ENCODE measurements at places on chromosomes 3 and 15.

- DNase-seq = no peak
These were observed 515.5 kb downstream of the CADM2 start for GRCh38 chr3:85474241-85474640.

GRCh38 chr3:197555281-197556261 is at the start of gene BDH1:
TSS of gene BDH1 (minus strand) at chr3:197555968. CDS start at chr3:197546443, 9,525 bp downstream.
- peak; percentile 17 for DNase-seq

- DNase-seq = no peak
These were observed 34.2 kb upstream of the SIAH2 start for GRCh38 chr3:150797155-150797554.

DNA sequence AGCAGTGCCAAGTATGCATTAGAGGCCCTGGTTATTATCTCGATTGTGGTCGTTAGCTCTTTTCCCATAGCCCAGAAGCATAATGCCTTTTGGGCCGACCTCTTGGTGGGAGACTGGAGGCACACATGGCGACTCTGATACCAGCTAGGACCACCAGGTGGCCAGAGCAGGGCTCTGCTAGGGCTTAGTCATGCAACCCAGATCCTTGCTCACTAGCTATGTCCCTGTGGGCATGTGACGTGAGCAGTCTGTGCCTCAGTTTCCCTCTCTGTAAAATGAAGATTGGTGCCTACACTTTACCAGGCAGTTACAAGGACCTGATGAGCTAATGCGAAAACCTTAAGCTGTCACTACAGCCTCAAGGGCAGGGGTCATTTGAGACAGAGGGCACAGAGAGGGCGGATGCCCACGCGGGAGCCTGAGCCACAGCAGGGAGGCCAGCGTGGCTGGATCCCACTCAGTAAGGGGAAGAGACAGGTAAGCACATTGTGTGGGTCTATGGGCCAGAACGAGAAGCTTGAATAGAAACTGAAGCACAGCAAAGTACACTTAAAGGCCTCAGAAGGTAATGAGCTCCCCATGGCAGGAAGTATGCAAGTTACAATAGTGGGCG is 8.8 kb downstream of the KLF15 start:
- DNase-seq = no peak

GRCh38 chr3:123067689-123068600 is 1.1 kb downstream of the PDIA5 start:
- DNase-seq = no peak

DNA sequence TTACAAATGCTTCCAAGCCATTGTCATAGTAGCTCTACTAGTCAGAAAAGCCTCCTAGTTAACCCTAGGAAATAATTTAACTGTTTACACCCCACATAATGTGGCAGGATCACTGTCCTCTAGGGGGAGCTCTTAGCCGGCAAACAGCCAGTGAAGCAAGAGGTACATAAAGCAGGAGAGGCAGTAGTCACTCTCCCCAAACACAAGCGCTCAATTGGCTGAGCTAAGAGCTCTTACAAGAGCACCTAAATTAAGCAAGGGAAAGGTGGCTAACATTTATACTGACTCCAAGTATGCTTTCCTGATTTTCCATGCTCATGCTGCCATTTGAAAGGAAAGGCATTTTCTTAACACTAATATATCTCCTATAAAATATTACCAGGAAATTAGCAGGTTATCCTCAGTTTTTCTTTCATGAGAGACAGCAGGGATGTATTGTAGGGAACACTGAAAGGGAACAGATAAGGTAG is 37.6 kb downstream of the NCEH1 start:
- peak; percentile 80 for DNase-seq

GRCh38 chr3:25293736-25294135 is 134.3 kb upstream of the RARB start:
- peak; percentile 15 for DNase-seq

DNA sequence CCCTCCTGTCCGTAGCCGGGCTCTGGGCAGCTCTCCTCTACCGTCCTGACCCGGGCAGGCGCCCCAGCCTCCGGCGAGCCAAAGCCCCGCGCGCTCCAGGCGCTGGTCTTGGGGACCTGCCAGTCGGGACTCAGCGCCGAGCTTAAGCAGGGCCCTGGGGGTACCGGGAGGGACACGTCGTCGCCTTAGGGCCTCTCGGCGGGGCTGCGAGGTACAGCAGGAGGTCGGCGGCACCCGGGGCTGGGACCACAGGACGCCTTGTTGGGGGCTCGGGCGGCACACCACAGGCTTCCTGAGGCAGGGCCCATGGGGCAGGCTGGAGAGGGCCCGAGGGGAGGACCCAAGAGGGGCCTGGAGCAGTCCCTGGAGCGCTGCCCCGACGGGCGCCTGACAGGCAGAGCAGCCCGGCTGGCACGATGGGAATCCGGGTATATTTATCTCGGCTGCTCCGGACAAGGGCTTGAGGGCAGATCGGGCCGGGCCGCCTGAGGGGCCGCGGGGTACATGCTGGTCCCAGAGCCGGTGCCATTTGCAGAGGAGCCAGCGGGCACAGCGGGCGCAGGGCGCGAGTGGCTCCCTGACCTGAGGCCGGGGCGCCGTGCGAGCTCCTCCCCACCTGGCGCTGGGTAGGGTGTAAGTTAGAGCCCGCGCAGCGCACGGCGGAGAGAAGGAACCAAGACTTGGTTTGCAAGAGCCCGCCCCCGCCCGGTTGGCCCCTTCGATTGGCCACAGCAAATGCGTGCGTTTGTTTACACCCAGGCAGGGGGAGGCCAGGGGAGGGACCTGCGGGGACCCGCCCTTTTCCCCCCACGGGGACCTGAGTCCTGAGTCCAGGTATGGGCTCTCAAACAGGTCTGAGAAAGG is 574 bp downstream of the SLC38A3 start:
- no peak for DNase-seq

GRCh38 chr3:52703341-52703740 is 2.2 kb downstream of the GLT8D1 start:
- no peak for DNase-seq

DNA sequence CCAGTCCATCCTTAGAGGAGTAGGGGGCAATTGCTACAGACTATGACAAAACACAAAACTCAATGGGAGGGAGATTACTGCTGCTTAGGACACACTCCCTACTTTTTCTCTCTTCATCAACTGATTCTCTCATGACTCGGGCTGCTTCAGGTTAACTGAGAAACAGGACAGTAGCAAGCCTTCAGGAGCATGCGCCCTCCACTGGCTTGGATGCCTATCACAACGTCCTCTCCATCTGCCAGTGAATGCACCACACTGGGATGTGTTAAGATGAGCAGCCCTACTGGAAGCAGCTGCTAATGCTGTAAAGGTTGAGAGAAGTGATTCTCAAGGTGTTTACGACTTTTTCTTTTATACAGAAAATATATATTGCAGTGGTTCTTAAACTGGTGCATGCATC is 542.3 kb downstream of the EDEM1 start:
- DNase-seq = no peak

DNA sequence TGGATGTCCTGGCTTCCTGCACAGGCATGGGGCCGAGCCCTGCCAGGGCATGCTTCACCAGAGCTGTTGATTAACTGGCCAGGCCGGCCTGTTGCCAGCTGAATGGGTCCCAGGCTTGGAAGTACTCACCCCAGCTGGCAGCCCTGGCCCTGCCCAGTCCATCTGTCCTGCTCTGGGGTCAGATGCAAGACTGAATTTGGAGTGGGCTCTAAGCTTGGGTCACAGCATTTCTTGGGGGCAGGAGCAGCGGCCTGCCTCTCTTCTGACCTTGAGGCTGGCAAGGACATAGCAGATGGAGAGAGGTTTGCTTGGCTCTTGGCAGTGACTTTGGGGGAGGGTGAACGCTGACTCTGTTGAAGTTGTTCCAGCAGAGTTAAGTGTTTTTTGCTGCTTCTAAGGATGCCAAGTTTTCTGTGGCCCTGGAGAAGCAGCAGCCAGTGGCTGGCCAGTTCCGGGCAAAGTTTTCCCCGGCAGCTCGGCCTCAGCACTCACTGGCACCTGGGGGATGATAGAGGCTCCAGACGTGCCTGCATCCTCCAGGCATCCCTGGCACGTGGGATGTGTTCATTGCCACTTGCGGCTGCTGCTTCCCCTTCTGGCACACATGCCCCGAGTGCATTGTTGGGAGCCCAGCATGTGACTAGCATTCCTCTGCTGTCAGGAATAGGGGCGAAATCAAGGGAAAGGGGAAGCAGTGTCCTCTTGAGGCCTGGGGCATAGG is 22.9 kb downstream of the PDIA5 start:
- no peak for DNase-seq

DNA sequence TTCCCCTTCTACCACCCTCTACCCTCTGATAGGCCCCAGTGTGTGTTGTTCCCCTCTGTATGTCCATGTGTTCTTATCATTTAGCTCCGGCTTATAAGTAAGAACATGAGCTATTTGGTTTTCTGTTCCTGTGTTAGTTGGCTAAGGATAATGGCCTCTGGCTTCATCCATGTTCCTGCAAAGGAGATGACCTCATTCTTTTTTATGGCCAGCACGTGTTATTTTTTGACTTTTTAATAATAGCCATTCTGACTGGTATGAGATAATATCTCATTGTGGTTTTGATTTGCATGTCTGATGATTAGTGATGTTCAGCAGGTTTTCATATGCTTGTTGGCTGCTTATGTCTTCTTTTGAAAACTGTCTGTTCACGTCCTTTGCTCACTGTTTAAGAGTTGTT is 63.1 kb upstream of the NPHP3 start:
- DNase-seq = peak; percentile 11

GRCh38 chr3:164018500-164018899 is 1059.8 kb downstream of the SI start:
- no peak for DNase-seq

- no peak for DNase-seq
These were observed 9.1 kb upstream of the ADPRH start for GRCh38 chr3:119570229-119570628.

DNA sequence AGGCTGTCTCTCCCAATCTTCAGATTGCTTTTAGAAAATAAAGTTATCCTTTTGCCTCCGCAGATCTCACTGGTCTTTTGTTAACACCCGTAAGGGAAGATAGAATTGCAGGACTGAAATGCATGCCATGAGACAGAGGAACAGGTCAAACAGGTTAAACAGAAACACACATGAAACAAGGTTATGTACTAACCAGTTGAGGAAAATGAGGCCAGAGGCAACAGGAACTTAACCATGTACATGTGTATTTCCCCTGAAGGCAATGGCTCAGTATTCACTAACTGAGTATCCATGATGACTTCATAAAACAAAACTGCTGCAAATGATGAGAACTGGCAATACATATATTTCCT is 169.1 kb upstream of the NSMCE3 start:
- no peak for DNase-seq

DNA sequence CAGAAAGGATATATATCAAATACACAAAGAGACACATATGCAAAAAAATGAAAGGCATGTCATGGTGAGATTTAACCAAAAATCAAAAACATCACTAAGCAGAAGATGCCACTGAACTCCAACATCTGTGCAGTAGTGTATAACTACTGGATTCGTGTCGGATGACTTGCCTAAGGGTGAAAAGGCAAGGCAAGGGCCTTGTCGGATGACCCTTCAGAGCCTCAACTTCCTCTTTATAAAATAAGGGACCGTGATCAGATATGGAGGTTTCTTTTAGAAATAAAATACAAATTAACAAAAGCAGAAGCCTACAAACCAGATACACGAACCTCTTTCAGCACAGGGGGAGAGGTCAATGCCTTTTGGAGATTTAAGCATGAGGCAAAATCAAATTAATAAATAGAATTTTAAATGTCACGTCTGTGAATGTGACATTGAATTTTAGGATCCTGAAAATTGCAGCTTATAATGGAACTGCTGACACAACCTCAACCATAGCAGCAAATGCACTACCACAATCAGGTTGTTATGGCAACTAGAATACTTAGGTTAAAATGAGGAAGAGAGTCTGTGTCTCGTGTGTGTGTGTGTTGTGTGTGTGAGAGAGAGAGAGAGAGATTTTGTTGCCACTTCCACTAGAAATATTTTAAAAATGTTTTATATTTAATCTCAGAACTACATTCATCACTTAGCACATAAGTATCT is 8.3 kb upstream of the CHRM5 start:
- peak; percentile 28 for DNase-seq

DNA sequence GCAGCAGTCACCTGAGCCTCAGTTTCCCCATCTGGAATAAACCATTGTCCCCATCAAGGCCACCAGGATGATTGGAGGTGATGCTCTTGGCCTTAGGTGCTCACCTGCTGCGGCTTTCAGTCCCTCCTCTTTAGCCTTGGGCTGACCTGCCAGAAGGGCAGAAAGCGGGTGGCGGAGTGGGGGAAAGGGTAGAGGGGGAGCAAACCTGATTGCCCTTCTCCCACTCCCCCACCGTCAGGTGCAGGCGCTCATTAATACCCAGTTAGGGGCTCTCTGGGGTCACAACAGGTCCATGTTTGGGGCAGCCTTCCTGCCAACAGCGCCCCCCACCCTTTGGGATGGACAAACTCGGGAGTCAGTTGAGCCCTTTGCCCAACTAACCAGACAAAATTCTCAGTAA is 50.5 kb downstream of the GRIP2 start:
- DNase-seq = no peak

DNA sequence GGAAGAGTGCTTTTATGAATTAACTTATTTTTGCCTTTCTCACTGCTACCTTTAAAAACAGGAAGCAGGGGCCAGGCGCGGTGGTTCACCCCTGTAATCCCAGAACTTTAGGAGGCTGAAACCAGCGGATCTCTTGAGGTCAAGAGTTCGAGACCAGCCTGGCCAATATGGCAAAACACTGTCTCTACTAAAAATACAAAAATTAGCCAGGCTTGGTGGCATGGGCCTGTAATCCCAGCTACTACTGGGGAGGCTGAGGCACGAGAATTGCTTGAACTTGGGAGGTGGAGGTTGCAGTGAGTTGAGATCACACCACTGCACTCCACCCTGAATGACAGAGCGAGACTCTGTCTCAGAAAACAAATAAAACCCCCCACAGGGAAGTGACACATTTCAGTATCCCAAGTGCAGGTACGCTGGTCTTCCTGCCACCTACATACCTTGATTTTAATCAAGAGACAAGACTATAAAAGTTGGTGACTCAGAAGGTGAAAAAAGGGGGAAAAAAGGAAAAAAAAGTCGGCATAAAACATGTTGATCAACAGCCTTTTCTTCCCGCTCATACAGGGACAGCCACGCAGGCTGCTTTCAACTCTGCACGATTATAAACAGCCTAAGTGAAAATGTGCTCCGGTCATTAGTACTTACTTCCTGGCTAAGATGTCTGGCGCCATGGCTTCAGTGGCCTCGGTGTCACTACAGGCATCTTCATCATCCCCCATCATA is 18.8 kb downstream of the PPP1R2 start:
- no peak for DNase-seq

DNA sequence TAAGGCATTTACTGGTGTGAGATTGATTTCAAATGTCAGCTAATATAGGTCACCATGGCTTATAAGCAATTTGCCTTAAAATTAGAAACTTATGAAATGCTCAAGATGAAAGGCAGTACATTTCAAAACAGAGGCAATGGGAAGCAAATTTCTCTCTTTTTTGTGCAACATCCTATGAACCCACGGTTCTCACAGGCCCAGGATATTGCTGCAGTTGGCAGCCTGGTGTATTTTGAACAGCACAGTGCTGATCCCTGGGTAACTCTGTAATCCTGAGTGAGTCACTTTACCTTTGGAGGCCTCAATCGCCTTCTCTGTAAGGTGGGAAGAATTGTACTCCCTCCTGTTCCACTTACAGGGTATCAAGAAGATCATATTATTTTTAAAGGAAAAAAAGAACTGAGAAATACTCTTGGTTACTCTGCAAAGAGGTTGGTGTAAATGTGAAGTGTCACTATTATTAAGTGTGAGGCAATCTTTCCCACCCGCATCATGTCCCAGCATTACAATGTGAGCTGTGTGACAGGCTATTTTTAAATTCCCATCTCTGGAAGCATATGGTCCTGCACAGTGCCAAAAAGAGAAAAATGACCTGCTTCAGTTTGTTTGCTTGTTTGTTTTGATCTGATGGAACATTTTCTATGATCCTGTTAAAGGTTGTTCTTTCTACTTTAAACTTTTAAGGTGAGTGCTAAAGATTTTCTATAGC is 190.1 kb upstream of the LPP start:
- no peak for DNase-seq
